ENCODE measurements at places on chromosomes 6 and 20. TPM values are rescaled to one million over a fixed set of nuclear protein-coding genes. Genes with fewer than 3 reads are reported as not detected.
A peak's percentile ranks its signal among the peaks of the same experiment; 100 is the strongest.

GRCh38 chr6:33132081-33132524 is 56.3 kb downstream of the HLA-DPB1 start:
- H3K4me3 ChIP-seq, result no peak overlapping the region
- H3K27ac ChIP-seq, result no peak overlapping the region
- H3K36me3 ChIP-seq, result no peaks in the 10 kb centered on the region
- no peaks in the 10 kb centered on the region for H3K27me3 ChIP-seq
- DNase-seq, result peak; percentile 61

- no peak overlapping the region for H3K4me3 ChIP-seq
- no peaks in the 10 kb centered on the region for H3K27me3 ChIP-seq
- H3K27ac ChIP-seq, result no peak overlapping the region
- no peaks in the 10 kb centered on the region for H3K36me3 ChIP-seq
- H3K4me1 ChIP-seq, result no peaks in the 10 kb centered on the region
- DNase-seq, result no peak
Observed at GRCh38 chr20:53148771-53149147, 176.6 kb downstream of the TSHZ2 start.

- H3K27me3 ChIP-seq, result no peaks in the 10 kb centered on the region
- no peaks in the 10 kb centered on the region for H3K36me3 ChIP-seq
- H3K27ac ChIP-seq, result no peak overlapping the region
- H3K4me1 ChIP-seq, result no peaks in the 10 kb centered on the region
Observed at GRCh38 chr20:34190262-34190661, 51.0 kb upstream of the ASIP start.

- no peaks in the 10 kb centered on the region for H3K27me3 ChIP-seq
- no peaks in the 10 kb centered on the region for H3K36me3 ChIP-seq
- no peak for DNase-seq
Observed at GRCh38 chr20:3472105-3472504, 1.3 kb downstream of the ATRN start.

DNA sequence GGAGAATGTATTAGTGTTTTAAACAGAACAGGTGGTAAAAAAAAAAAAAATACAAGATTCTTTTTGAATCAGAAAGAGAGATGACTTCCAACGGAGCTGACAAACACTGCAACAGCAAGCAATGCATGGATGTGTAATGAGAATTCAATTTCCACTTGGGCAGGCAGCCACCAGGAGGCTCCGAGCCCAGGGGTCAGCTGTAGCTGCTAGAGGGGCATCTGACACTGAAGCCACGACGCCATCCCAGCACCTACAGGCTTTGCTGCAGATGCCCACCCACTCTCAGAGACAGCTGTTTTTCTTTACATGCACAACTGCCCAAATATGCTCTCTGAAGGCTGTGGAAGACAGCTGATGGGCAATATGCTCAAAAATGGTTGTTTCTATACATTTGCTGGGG is 75.4 kb downstream of the ELOVL5 start:
- H3K36me3 ChIP-seq, result peaks cover 100% of the 10 kb centered on the region
- no peaks in the 10 kb centered on the region for H3K4me1 ChIP-seq
- H3K27ac ChIP-seq, result no peak overlapping the region
- no peaks in the 10 kb centered on the region for H3K27me3 ChIP-seq
- no peak for DNase-seq
- no peak overlapping the region for H3K4me3 ChIP-seq

GRCh38 chr6:137271245-137272183 is 52.3 kb upstream of the IFNGR1 start:
- H3K27ac ChIP-seq, result no peak overlapping the region
- H3K4me3 ChIP-seq, result no peak overlapping the region
- peak; percentile 58 for DNase-seq
- H3K27me3 ChIP-seq, result no peaks in the 10 kb centered on the region

- peak; percentile 90 for DNase-seq
- H3K27ac ChIP-seq, result peak overlapping the region; percentile 60
- H3K4me1 ChIP-seq, result peaks cover 47% of the 10 kb centered on the region
- H3K27me3 ChIP-seq, result no peaks in the 10 kb centered on the region
Observed at GRCh38 chr20:62685781-62686555, 22.7 kb upstream of the NTSR1 start.

GRCh38 chr20:14729390-14729789 is 392.0 kb upstream of the FLRT3 start:
- no peaks in the 10 kb centered on the region for H3K4me1 ChIP-seq
- H3K4me3 ChIP-seq, result no peak overlapping the region
- DNase-seq, result no peak
- no peak overlapping the region for H3K27ac ChIP-seq

- H3K36me3 ChIP-seq, result no peaks in the 10 kb centered on the region
- H3K27ac ChIP-seq, result no peak overlapping the region
- H3K4me1 ChIP-seq, result peaks cover 18% of the 10 kb centered on the region
- no peak for DNase-seq
- H3K4me3 ChIP-seq, result no peak overlapping the region
Observed at GRCh38 chr6:158043586-158044524, 62.2 kb downstream of the SYNJ2 start.

GRCh38 chr6:6522709-6523108 is 65.8 kb upstream of the LY86 start:
- H3K27me3 ChIP-seq, result peaks cover 9% of the 10 kb centered on the region
- H3K27ac ChIP-seq, result no peak overlapping the region
- H3K36me3 ChIP-seq, result no peaks in the 10 kb centered on the region
- peaks cover 4% of the 10 kb centered on the region for H3K4me1 ChIP-seq

GRCh38 chr6:21245488-21245887 is 348.1 kb upstream of the SOX4 start:
- H3K4me1 ChIP-seq, result no peaks in the 10 kb centered on the region
- no peaks in the 10 kb centered on the region for H3K27me3 ChIP-seq
- no peaks in the 10 kb centered on the region for H3K36me3 ChIP-seq
- H3K4me3 ChIP-seq, result no peak overlapping the region
- no peak overlapping the region for H3K27ac ChIP-seq

DNA sequence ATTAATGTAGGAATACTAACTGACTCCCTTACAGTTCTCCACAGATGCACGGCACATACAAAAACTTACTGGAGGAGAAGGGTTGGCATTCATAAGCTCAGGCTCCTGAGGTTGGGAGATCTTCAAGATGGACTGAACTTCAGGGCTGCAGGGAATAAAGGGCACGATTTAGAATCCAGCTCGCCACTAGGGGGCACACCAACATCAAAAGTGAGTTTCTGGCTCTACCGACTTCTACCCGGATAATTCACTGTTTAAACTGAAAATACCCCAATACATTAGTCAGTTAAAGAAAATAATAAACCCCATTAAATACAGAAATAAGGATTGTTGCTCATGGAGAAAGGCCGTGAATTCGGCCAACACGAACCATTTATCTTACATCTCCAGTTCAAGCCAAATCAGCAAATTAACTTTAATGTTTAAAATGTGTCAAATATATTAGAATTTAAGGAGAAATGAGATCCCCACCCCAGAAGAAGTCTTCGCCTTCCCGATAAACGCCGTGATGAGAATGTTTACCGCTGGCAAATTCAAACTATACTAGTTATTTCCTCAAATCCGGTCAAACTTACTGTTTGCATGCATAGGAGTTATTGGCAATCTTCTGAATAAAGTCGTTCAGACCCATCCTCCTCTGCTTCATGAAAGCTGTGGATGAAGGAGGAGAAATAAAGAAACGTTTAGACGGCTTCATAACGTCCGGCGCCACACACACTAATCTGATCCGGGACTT is 121.7 kb upstream of the SLC2A12 start:
- H3K36me3 ChIP-seq, result peaks cover 49% of the 10 kb centered on the region
- peaks cover 75% of the 10 kb centered on the region for H3K4me1 ChIP-seq
- H3K4me3 ChIP-seq, result peak overlapping the region; percentile 95
- H3K27ac ChIP-seq, result peak overlapping the region; percentile 99
- peak; percentile 84 for DNase-seq
- no peaks in the 10 kb centered on the region for H3K27me3 ChIP-seq

DNA sequence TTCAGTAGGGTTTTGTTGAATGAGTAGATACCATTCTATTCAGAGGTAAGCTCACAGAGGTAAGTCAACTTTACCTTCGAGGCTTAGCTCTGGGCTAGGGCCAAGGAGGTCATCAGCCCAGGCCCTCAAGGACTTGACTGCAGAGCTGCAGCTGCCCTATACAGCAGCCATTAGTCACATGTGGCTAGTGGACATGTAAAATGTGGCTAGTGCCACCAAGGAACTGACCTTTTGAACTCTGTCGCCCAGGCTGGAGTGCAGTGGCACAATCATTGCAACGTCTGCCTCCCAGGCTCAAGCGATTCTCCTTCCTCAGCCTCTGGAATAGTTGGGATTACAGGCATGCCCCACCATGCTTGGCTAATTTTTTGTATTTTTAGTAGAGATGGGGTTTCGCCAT is 47.9 kb upstream of the EPB41L1 start:
- H3K4me1 ChIP-seq, result peaks cover 8% of the 10 kb centered on the region
- H3K27me3 ChIP-seq, result no peaks in the 10 kb centered on the region
- no peaks in the 10 kb centered on the region for H3K36me3 ChIP-seq
- H3K4me3 ChIP-seq, result no peak overlapping the region

DNA sequence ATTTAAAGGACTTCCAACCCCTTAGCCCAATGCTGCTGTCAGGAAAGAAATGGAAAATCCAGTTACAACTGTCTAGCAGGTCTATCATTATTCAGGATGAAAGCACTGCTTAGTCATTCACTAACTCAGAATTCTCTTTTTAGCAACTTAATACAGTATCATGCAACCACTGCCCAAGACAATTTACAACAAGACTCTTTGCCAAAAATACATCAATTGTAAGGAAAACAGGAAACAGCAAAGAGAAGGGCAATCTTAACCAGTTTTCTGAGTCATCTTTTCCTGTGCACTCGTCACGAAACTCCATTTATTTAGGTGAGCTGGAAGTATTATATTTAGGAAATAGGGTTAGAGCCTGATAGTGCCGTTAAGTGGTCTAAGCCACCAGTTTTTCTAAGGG is 1197.7 kb upstream of the CITED2 start:
- H3K4me1 ChIP-seq, result no peaks in the 10 kb centered on the region
- DNase-seq, result no peak
- H3K4me3 ChIP-seq, result no peak overlapping the region
- H3K27me3 ChIP-seq, result no peaks in the 10 kb centered on the region
- no peaks in the 10 kb centered on the region for H3K36me3 ChIP-seq
- H3K27ac ChIP-seq, result no peak overlapping the region

DNA sequence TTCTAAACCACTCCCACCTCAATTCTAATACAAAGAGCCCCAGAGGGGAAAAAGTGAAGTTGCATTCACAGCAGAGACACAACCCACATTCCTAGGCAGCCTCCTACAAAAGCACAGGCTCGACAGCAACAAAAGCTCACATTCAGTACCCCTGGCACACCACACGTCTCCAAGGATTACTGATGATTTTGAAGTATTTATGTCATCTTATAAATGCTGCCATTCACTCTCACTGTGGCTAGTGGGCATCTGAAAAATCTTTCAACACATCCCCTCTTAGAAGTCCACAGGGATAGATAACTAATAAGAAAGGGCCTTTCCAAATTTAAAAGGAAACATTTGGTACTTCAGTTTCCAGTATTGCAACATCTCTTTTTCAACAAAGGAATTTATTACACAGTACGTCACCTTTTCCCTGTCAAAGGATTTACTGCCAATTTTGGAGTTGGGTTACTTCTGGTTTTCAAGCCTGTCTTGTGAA is 146.7 kb downstream of the TASP1 start:
- no peak overlapping the region for H3K27ac ChIP-seq
- H3K36me3 ChIP-seq, result no peaks in the 10 kb centered on the region
- no peak overlapping the region for H3K4me3 ChIP-seq
- no peak for DNase-seq

GRCh38 chr20:37643400-37643799 is 50.4 kb upstream of the CTNNBL1 start:
- no peaks in the 10 kb centered on the region for H3K36me3 ChIP-seq
- peaks cover 7% of the 10 kb centered on the region for H3K27me3 ChIP-seq

GRCh38 chr6:163667372-163668060 is 253.0 kb downstream of the QKI start:
- H3K4me3 ChIP-seq, result no peak overlapping the region
- H3K27me3 ChIP-seq, result no peaks in the 10 kb centered on the region
- peak; percentile 93 for DNase-seq
- no peaks in the 10 kb centered on the region for H3K36me3 ChIP-seq
- peaks cover 57% of the 10 kb centered on the region for H3K4me1 ChIP-seq

DNA sequence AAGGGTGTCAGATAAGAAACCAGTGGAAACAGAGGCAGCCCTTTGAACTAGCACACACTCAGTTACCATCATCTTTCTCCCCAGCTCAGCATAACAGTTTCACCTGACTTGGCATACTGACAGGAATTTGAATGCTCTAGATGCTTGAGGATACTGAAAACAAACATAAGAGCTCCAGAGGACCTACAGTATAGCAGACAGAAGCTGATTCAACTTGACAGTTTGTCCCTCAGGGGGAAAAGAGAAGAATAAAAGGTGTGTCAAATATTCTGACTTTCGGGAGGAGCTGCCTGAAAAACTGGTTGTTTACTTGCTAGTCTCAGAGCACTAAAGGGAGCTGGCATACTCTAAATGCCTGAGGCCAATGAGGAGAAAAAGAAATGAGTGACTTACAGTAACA is 35.1 kb downstream of the EYS start:
- no peak for DNase-seq
- no peaks in the 10 kb centered on the region for H3K4me1 ChIP-seq
- H3K27ac ChIP-seq, result no peak overlapping the region
- no peak overlapping the region for H3K4me3 ChIP-seq
- no peaks in the 10 kb centered on the region for H3K27me3 ChIP-seq
- H3K36me3 ChIP-seq, result no peaks in the 10 kb centered on the region

DNA sequence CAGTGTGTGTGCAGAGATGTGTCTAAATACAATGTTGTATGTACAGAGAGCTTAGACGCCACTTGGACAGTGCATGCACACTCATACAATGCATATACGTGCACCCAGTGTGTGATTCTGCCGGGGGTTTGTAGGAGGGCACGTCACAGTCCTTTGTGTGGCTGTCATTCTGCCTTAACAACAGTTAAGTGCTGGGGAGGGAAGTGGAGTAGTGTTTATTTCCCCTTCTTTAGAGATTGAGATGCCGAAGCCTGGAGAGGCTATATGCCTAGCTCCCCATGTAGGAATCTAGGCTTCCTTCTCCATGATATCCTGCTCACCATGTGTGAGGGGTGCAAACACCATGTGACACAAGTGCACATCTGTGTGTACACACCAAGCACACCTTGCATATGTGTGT is 38.2 kb downstream of the MDFI start:
- no peaks in the 10 kb centered on the region for H3K27me3 ChIP-seq
- H3K4me1 ChIP-seq, result peaks cover 5% of the 10 kb centered on the region
- no peaks in the 10 kb centered on the region for H3K36me3 ChIP-seq
- no peak overlapping the region for H3K4me3 ChIP-seq

- H3K4me3 ChIP-seq, result no peak overlapping the region
- H3K27ac ChIP-seq, result no peak overlapping the region
- H3K27me3 ChIP-seq, result peaks cover 34% of the 10 kb centered on the region
- DNase-seq, result no peak
- H3K4me1 ChIP-seq, result peaks cover 23% of the 10 kb centered on the region
Observed at GRCh38 chr6:44004136-44004535, 123.1 kb downstream of the MRPL14 start.

The HSPA12B gene
- polyA plus RNA-seq, result not detected

The TAGAP gene
- 59.1 TPM for polyA plus RNA-seq

The FAM83C gene
- not detected for polyA plus RNA-seq

The PRSS16 gene
- not detected for polyA plus RNA-seq

The ORC3 gene
- 16.2 TPM for polyA plus RNA-seq

The ENPP5 gene
- not detected for polyA plus RNA-seq

The HSPA1L gene
- polyA plus RNA-seq, result 0.53 TPM

The PRSS35 gene
- polyA plus RNA-seq, result not detected
